ENCODE measurements at places on chromosomes 2 and 18. TPM values are rescaled to one million over a fixed set of nuclear protein-coding genes. Genes with fewer than 3 reads are reported as not detected.

C2orf81 gene
- 3.1 TPM for total RNA-seq

MARCHF4 gene
- 0.39 TPM for total RNA-seq

WDPCP gene
- 14.6 TPM for total RNA-seq

AGAP1 gene
- 25.7 TPM for total RNA-seq

CDKL4 gene
- 0.54 TPM for total RNA-seq

FER1L5 gene
- total RNA-seq: 0.11 TPM

CIAO1 gene
- 78.5 TPM for total RNA-seq

CFC1B gene
- total RNA-seq: not detected

SNORC gene
- total RNA-seq: 0.33 TPM

COBLL1 gene
- 56.4 TPM for total RNA-seq

CETN1 gene
- not detected for total RNA-seq

GREB1 gene
- under 0.01 TPM for total RNA-seq

CWC22 gene
- total RNA-seq: 13.3 TPM

CASP10 gene
- 0.65 TPM for total RNA-seq

ZNF385B gene
- total RNA-seq: 2.6 TPM

GKN1 gene
- total RNA-seq: not detected

RAB31 gene
- total RNA-seq: 34.2 TPM

SPTBN1 gene
- 600 TPM for total RNA-seq

C2orf68 gene
- 16.7 TPM for total RNA-seq

LHCGR gene
- total RNA-seq: not detected

ACTR1B gene
- total RNA-seq: 53.1 TPM

GPR35 gene
- total RNA-seq: 0.39 TPM

NT5C1B gene
- total RNA-seq: not detected

DTNA gene
- 0.39 TPM for total RNA-seq

LINC00305 gene
- total RNA-seq: not detected

KIF3C gene
- total RNA-seq: 18.1 TPM

IL36RN gene
- total RNA-seq: 8.6 TPM

SAG gene
- under 0.01 TPM for total RNA-seq

AQP12A gene
- total RNA-seq: not detected

UGT1A5 gene
- total RNA-seq: 0.22 TPM

Measured in placental epithelial cell (primary cell).